GM23248 (cell line): ENCODE measurements at places on chromosomes 4 and X. TPM values are rescaled to one million over a fixed set of nuclear protein-coding genes. Genes with fewer than 3 reads are reported as not detected.

DNA sequence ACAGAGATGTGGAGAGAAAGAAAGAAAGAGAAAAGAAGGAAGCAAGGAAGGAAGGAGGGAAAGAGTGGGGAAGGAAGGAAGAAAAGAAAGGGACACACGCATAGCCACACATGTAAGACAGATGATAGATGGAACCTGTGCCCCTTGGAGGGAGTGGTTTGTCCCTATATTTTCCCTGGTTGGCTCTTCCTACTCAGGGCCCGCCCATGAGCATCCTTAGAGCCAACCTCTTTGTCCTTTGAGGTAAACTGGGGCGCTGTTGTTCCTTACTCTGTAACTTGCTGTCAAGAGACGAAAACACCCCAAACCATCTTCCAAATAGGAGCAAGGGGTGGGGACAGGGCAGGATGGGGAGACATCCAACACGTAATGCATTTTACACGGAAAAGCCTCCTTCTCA is 220.9 kb downstream of the MAML3 start:
- no peak for DNase-seq

GAGE12J gene
- total RNA-seq: not detected in 2 replicates

GRCh38 chrX:27608671-27609070 is 18.5 kb downstream of the DCAF8L2 start:
- no peak for DNase-seq

SCD5 gene
- 37.6 and 39.8 TPM in 2 replicates for total RNA-seq

GRCh38 chrX:123797543-123798447 is 62.1 kb upstream of the XIAP start:
- no peak for DNase-seq

GRCh38 chr4:10079256-10079655 is 37.3 kb downstream of the WDR1 start:
- DNase-seq: no peak

DNA sequence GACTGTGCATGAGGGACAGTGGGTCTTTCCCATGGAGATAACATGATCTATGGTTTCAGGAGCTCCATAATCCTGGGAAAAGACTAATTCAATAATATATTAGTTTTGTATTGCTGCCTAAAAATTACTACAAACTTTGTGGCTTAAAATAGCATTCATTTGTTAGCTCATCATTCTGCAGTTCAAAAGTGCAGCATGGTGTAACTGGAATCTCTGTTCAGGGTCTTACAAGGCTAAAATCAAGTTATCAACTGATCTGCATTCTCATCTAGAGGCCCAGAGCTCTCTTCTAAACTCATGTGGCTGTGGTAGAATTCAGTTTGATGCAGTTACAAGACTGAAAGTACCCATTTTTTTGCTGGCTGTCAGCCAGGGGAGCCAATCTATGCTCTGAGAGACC is 66.7 kb downstream of the LHFPL1 start:
- no peak for DNase-seq

- peak; percentile 5 for DNase-seq
Measured at GRCh38 chrX:116317409-116317808, 119.0 kb upstream of the SLC6A14 start.

- no peak for DNase-seq
Measured at GRCh38 chr4:87365348-87365747, 25.6 kb downstream of the HSD17B11 start.

- DNase-seq: peak; percentile 4
Measured at GRCh38 chrX:10395179-10395578, 225.2 kb downstream of the MID1 start.

DNA sequence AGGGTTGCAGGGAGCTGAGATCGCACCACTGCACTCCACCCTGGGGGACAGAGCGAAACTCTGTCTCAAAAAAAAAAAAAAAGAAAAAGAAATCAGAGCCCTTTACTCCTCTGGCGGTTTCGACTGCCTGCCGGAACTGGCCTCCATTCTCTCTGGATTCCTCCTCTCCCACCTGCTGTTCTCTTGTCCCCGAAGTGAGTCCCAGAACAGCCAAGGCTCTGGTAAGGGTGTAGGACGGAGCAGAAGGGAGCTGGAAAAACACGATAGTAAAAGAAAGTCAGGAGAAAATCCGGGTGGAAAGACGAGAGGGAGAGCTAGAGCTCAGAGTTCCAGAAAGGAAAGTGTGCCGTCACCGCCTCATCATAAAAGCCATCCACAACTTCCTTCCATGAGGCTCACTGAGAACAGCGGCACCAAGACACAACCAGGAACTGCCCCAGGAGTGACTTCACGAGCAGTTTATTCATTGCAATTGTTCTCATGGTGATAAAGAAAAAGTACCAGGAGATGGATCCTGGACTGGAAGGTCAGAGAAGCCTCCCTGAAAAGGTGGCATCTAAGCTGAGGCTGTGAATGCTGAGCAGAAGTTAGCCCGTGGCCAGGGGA is 12.3 kb downstream of the TLR3 start:
- no peak for DNase-seq

DNA sequence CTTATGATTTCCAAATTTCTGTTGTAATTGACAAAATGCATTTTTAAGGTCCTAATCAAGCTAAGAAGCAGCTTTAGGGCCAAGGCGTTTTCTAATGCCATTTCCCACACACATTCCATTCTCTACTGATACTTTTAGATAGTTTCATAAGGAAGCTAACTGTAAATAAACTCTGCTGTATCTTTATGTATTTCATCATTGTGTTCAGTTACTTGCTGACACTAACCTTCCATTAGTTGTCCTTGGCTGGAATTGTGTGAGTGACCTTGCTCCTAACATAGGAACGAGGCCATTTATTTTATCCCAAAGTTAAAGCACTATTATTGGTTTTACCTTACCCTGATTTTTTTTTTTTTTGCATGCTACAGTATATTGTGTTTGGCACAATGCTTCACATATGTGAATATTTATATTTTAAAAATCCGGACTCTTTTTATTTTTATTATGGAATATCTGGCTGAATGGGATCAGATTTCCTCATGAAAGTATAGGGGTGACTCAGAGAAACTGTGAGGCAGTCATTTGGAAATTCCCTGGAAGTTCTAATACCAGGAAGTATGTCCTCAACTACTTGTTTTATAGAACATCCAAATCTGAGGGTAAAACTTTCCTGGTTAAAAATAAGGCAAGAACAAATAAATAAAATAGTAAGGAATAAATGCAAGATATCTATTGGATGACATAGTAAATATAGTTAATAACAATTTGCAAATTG is 62.7 kb upstream of the SORBS2 start:
- peak; percentile 52 for DNase-seq

GRCh38 chr4:173752610-173753230 is 222.7 kb upstream of the HAND2 start:
- DNase-seq: peak; percentile 31

- no peak for DNase-seq
Measured at GRCh38 chrX:133437356-133437755, 22.1 kb upstream of the GPC4 start.

DNA sequence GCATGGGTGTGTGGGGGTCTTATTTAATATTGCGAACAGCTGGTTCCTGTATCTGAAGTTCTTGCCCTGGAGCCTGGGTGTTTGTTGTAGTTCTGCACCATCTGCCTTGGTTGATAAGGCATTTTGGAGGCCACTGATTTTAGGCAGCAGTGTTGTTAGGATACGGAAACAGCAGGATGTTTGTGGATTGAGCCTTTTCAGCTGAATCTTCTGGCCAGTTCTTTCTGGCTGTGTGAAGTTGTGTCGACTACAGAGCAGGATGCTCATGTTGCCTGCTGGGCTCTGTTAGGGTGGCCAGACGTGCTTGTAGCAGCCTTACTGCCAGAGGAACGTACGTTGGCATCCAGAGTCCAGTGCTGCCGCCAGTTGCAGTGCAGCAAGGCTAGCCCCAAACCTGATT is 134.2 kb downstream of the PTTG2 start:
- no peak for DNase-seq

- DNase-seq: no peak
Measured at GRCh38 chr4:130542953-130543352, 1447.0 kb downstream of the C4orf33 start.

- DNase-seq: no peak
Measured at GRCh38 chr4:15847746-15848145, 69.6 kb downstream of the CD38 start.

SPATA18 gene
- total RNA-seq: 14.3 and 22.9 TPM in 2 replicates

- DNase-seq: peak; percentile 51
Measured at GRCh38 chr4:27357283-27357682, 496.6 kb downstream of the STIM2 start.

PRAF2 gene
- 17.5 and 24.6 TPM in 2 replicates for total RNA-seq

DNA sequence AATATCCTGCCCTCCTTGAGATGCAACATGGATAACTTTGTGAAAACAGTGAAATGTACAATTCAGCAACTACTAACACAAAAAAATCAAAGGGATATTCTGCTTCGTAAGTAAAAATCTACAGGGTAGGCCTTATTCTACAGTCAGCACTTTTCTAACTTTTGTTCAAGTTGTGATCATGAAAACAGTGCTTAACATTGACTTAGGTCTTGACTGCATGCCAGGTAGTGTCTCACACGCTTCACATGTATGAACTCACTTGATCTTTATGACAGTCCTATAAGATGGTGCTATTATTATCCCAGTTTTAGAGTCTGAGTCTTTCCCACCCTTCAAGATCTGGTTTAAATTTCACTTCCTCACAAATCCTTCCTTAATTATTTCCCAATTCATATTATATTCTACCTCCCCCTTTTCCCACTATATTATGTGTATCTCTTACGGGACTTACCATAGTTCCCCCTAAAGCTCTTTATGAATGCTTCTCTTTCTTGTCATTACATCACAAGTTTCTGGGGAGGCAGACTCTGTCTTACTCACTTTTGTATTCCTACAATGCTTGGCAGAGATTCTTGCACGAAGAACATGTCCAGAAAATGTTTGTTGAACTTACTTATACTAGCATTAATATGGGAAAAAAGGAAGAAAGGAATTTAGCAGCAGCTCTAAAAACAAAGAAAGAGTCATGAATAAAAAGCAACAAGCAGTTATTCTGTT is 179.8 kb downstream of the SCFD2 start:
- DNase-seq: peak; percentile 78

ARHGAP6 gene
- 0.54 TPM in 1 of 2 replicates, not detected in the other for total RNA-seq

DNA sequence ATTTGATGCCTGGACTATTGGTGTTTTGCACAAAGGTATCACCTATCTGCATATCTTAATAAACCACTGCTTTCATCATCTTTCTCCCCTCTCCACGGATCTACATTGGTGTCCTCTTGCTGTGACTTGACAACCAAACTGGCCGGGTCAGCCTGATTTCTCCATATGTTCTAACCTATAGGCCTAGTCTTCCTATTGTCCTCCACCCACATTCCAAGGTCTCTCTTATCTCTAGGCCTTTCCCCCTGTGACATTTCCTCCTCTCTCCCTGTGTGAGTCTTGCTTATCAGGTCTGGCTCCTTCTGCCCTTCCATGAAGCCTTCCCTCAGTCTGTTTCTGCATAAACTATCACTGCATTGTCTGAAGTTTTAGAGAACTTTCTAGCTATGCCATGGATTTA is 33.7 kb downstream of the ARHGAP24 start:
- no peak for DNase-seq

DNA sequence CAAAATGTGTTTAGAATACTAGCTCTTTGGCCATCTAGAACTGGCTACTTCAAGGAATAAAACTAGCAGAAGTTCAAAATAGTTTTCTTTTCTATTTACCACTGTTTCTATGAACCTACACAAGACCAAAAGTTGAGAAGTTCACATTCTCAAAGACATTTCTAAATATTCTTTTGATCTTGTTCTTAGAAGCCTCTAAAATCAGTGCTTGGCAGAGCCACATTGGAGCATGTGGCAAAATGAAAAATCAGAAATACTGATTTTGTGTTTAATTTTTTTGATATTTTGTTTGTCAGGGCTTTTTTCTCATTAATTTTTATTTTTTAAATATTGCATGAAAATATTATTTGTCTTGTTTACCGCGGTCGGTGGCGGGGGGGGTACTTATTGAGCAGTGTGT is 853.8 kb upstream of the INTU start:
- peak; percentile 49 for DNase-seq

CYBB gene
- not detected in 2 replicates for total RNA-seq

GRCh38 chr4:111988514-111988913 is 156.7 kb upstream of the FAM241A start:
- DNase-seq: no peak

DNA sequence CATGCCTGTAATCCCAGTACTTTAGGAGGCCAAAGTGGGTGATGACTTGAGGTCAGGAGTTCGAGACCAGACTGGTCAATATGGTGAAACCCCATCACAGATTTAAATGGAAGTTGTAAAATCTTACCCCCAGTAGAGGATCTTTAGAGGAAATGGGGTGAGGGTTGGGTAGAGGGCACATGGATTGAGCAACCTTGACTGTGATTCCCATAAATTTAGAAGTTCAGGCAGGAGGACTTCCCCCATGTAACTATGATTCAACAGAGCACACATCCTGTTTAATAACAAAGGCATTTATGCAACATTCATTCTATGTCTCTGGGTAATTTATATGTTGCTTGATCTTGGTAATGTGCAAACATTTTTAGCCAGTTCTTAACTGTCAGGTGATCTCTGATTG is 143.1 kb downstream of the RBM47 start:
- peak; percentile 45 for DNase-seq

DNA sequence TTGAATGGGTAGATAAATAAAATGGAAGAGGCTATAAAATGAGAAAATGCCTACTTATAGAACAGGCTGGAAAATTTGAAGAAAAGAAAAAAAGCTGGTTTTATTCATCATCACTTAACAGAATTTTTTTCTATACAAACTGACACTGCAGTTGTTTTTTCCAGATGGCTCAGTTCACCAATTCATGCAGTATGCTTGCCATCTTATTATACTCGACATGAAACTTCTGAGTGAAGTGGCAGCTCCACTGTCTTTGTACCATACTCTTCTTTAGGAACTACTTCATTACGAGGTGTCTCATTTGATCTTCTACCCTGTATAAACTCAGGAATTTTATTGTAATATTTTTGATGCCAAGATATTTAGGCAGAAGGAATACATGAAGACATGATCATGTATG is 153.0 kb downstream of the KDM6A start:
- no peak for DNase-seq
